ENCODE measurements at places on chromosomes 5 and 9. TPM values are rescaled to one million over a fixed set of nuclear protein-coding genes. Genes with fewer than 3 reads are reported as not detected.

Gene SMIM32
- total RNA-seq, result not detected

Gene MAMDC4
- 1.8 TPM for total RNA-seq

Gene IFNK
- not detected for total RNA-seq

Gene HAND1
- total RNA-seq, result 0.31 TPM

Gene PCSK5
- 0.89 TPM for total RNA-seq

Gene WNK2
- total RNA-seq, result 5.8 TPM

Gene F2R
- total RNA-seq, result 52.8 TPM

Gene CCNJL
- total RNA-seq, result 11.2 TPM

Gene IFNA21
- total RNA-seq, result not detected

Gene NR4A3
- total RNA-seq, result 3.2 TPM

Gene TAF11L8
- not detected for total RNA-seq

Gene TAF1L
- total RNA-seq, result not detected

Gene SPATA31E1
- total RNA-seq, result not detected

Gene AK1
- total RNA-seq, result 65.1 TPM

Gene FAM120A
- total RNA-seq, result 77.5 TPM

Gene CD180
- not detected for total RNA-seq

Gene MAMDC2
- 0.20 TPM for total RNA-seq

Gene SV2C
- total RNA-seq, result not detected

Gene NR2F1-AS1
- total RNA-seq, result 3.8 TPM

Gene SHC3
- total RNA-seq, result 0.38 TPM

Gene MLANA
- total RNA-seq, result not detected

Gene SLC30A5
- 41.8 TPM for total RNA-seq

Gene PCDHB4
- total RNA-seq, result 0.03 TPM

Gene MARCOL
- not detected for total RNA-seq

Gene LTC4S
- total RNA-seq, result 0.26 TPM

Gene CD72
- total RNA-seq, result 0.06 TPM

Gene VLDLR
- total RNA-seq, result 24.2 TPM

Gene ECM2
- 0.12 TPM for total RNA-seq

Gene TUSC1
- total RNA-seq, result 6.8 TPM

Gene CNOT6
- 25.1 TPM for total RNA-seq

Gene PRDM9
- not detected for total RNA-seq

Gene ABLIM3
- 5.7 TPM for total RNA-seq

Gene TMEM174
- not detected for total RNA-seq

Gene ENHO
- total RNA-seq, result 2.7 TPM

Gene LVRN
- 0.10 TPM for total RNA-seq

Gene NUTM2G
- total RNA-seq, result not detected
